Central memory CD4-positive, alpha-beta T cell (primary cell): ENCODE measurements at places on chromosomes 7 and 10.

DNA sequence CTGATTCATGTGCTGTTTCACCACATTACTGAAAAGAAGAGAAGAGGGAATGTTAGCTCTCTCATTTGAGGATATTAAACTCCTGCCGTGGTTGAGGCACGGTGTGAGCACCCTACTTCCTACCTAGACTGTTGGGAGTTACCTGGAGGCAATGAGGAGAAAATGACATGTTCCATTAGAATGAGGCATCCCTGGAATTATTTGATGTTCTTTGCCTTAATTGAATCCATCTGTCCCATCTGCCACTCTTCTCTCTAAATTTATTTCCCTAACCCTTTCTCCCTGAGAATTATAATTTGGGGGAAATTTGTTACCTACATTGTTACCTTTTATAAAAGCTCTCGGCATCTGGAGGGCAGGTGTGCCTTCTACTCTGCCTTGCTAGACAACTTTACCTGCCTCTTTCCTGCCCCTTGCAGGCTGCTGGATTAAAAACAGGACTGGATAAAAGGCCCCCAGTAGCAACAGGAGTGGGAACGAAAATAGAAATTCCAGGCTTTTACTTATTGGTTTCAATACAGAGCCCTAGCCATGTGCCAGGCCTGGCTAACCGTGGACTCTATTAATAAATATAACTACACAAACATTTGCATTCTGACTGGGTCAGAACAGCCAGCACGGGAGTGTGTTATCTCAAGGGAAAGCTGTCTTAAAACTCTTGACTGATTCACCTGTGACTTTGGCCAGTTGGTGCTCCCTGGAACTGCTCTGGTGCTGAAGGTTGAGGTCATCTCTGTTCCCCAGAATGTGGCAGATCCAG lies 4.4 kb upstream of the ATXN7L1 start:
- no peak for DNase-seq

DNA sequence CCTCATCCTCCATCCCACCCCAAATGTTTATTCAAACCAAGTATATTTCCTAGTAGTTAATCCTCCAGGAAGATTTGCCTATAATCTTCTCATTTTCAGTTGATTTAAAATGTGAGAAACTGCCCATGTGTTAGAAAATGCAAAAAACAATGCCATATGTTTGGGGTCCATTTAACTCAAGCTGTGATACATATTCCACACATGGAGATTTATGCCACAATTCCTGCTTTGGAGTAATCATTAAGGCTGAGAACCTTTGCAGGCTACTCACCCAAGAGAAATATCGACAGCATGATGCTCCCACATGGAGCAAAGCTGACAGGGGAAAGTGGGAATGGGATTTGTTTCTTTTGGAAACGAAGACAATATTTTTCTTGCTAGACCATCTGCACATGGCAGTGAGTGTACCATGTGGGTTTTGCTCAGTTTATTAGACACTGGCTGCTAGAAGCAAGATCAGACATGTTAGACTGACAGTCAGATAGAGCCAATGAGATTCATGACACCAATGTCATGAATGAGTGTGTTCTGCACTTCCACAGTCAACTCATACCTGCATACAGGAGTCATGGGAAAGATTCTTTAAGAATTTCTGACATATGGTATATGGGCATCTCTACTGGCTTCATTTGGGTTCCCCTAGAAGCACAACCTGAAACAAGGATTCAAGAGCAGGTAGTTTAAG lies 3.4 kb upstream of the GRM8 start:
- DNase-seq: no peak

DNA sequence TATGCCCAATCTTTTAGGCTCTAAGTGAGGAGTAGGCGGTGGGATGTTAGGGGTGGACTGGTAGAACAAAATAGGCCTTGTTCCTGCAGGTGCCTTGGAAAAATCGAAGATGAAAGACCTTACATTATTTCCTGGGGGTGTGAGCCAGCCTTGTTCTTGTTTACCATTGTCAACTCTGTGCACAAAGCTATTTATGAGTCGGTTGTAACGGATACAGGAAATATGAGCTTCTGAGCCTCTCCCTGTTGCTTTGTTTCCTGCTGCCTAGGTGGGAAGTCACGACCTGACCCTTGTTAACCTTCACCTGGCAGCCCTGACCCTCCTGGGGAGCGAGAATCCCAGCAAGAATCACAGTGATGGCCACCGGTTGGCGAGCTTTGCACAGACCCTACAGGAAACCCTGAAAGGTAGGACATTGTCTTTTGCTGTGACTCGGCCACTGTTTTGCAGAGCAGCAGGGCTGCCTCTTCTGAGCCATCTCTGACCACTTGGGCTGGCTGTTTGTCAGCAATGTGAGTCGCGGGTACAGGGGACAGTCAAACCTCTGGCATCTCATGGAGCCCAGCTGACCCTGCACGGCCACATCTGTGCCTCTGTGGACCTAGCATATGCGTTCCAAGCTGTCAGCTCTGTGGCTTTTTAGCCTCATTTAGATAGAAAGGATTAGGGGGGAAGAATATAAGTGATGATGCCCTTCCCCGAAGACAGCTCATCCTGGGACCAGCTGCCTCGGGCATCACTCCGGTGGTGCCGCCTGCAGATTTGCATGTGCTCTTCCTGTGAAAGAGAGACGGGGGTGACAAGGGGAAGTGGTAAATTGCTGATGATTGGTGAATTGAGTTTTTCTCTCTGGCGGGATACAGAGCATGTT lies 102.1 kb upstream of the ANLN start:
- DNase-seq: peak; percentile 52

- DNase-seq: no peak
Observed at GRCh38 chr10:46525824-46526681, 30.4 kb downstream of the GPRIN2 start.

DNA sequence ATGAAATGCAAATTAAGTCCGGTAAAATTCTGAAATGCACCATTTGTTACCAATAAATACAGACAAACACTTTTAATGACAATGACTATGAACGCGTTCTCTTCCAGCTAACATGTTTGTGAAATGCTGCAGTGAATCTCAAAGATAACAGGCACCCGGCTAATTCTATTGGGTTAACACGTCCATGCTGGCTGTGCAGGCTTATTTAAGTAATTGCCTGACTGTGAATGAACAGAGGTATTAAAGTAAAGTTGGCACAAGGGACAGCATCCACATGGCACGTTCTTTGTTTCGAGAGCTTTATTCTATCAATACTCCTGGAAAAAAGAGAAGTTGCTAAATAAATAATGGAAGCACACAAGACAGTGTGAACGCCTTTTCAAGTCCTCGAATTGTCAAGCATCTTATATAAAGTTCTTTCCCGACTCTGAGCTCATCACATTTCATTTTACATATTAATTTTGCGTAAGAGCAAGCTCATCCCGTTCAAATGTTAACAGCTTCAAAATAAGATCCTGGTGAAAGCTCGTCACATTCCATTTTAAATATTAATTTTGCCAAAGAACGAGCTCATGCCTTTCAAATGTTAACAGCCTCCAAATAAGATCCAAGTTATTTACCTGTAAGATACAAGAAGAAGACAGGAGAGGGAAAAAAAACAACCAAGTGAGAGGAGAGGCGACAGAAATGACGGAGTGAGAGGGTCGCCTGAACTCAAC lies 111.3 kb upstream of the RHEB start:
- no peak for DNase-seq

DNA sequence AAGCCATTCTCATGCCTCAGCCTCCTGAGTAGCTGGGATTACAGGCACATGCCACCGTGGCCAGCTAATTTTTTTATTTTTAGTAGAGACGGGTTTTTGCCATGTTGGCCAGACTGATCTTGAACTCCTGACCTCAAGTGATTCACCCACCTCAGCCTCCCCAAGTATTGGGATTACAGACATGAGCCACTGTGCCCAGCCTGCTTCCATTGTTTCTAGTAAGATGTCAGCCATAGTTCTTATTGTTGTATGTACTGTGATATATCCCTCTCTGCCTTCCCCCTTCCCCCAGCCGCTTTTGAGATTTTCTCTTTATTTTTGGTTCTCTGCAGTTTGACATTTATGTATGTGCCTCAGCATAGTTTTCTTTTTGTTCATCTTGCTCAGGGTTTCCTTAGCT lies 87.9 kb upstream of the KLF14 start:
- DNase-seq: no peak

DNA sequence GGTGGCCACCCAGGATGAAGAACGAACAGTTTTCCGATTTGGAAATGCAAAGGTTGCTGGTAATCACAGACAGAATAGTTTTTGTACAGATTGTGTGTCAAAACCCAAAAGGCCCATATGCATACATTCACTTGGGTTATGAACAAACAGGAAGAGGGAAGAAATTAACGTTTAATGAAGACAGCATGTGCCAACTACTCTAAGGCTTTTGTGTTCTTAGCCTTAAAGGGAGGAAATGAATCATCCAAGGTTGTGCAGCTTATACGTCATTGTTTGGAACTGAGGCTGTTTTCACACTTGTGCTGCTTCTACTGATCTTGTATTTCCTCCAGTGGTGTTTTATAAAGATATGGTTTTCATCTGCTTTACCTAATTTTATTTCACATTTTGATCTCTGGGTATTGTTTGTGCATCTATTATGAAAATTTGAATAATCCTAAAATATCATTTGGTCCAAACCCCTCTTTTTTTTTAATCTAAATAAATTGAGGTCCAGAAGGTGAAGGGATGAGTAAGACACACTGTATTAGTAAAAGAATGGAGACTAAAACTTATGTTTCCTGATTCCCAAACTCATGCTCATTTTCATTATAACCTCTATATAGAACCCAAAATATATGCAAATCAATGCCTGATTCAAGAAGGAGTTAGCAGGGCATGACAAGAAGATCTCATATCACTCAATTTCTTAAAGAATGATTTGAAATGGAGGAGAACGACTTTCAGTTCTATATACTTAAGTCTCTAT lies 373.1 kb downstream of the THSD7A start:
- no peak for DNase-seq

- no peak for DNase-seq
Observed at GRCh38 chr7:84157171-84157570, 37.4 kb downstream of the SEMA3A start.

- no peak for DNase-seq
Observed at GRCh38 chr10:92356041-92356440, 65.1 kb downstream of the MARCHF5 start.

DNA sequence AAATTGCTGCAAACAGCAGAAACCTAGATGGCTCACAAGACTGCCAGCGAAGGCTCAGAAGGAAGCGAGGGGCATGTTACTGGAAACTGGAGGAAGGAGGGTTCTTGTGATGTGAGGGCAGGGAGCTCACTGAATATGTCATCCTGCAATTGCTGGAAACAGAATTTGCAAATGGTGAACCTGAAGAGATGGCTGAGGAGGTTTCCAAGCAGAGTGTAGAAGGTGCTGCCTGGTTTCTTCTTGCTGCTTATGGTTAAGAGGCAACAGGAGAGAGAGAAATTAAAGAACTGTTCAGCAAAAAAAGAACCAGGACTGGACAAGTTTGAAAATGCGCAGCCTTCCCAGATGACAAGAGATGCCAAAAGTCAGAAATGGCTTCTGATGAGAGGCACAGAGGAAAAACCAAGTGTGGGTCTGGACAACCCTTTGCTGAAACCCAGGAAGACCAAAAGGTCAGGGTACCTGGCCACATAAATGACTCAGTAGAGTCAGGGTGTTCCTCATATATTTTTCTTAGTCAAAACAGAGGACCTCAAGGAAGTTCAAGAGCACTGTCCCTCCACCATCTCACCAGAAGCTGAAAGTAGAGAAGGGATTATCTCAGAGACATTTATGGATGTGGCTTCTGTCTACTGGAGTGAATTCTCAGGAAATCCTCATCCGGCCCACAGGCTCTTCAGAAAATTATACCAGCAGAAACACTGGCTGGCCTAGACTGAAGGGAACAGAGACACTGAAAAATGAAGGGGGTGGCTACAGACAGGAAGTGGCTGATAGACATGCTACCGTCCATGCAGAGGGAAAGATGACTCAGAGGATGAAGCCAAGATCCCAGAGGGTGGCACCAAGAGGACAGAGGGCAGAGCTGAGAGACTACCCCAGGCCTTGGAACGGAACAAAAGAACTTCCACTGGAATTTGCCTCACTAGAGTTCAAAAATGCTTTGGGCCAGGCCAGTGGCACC lies 10.1 kb downstream of the PAPOLB start:
- no peak for DNase-seq

- DNase-seq: no peak
Observed at GRCh38 chr10:47027784-47028260, 116.6 kb downstream of the PTPN20 start.

DNA sequence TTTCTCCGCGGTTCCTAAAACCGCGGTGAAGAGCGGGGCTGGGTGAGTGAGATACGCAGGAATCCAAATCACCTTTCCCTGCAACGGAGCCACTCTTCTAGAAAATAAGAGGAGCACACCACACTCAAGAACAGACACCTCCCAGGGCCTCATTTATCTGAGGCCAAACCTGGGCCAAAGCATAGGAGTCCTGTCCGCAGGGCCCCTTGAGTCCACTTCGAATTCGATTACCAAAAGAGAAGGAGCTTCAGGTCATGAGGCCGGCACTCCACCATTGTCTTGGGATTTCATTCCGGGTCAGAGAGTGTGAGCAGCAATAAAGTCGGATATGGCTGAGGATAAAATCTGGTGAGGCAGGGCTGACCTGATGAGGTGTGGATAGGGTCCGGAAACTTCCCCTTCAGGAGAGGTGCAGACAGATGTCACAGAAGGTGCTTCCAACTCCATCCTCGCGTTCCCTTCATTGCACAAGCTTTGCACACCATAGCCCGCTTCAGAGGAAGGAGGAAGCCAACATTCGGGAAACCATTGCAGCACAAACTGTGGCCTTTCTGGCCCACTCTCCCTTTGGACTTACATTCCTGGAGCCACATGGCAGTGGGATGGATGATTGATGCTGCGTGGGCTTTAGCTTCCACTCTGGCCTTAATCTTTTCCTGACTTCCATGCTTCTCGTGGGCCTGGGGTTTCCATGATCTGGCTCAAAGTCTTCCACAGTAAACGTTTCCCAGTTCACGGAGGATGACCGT lies 27.2 kb upstream of the ZNF273 start:
- DNase-seq: no peak

- no peak for DNase-seq
Observed at GRCh38 chr10:76210211-76210610, 778.8 kb downstream of the LRMDA start.

GRCh38 chr7:127877951-127878350 lies 153.3 kb downstream of the LRRC4 start:
- DNase-seq: no peak

DNA sequence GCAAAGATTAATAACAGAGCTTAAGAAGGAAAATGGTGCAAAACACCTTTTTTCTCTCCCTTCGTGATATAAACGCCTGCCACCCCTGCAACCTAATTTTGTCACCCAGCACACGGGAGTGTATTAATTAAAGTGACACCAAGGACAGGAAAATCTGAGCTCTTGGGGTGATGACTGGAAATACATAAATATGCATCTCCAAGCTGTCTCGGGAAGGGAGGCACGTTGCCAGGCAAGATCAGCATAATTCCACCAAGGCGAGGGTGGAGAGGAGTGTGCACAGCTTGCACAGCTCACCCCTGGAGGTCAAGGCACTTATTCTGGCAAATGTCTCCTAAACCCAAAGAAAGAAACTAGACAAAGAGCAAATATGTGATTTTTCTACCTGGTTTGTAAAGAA lies 700.9 kb downstream of the GRID1 start:
- no peak for DNase-seq

- no peak for DNase-seq
Observed at GRCh38 chr7:151304856-151305255, 36.8 kb upstream of the NUB1 start.

GRCh38 chr7:70695795-70696083 lies 436.2 kb upstream of the GALNT17 start:
- DNase-seq: peak; percentile 27
